ENCODE measurements at places on chromosomes 7 and 10.
A peak's percentile ranks its signal among the peaks of the same experiment; 100 is the strongest.

GRCh38 chr7:25911738-25912607, 240.0 kb upstream of the NFE2L3 start:
- no peak for DNase-seq
- H3K27me3 ChIP-seq, result peaks cover 7% of the 10 kb centered on the region
- no peak overlapping the region for H3K4me3 ChIP-seq
- no peak overlapping the region for H3K27ac ChIP-seq
- no peaks in the 10 kb centered on the region for H3K36me3 ChIP-seq

DNA sequence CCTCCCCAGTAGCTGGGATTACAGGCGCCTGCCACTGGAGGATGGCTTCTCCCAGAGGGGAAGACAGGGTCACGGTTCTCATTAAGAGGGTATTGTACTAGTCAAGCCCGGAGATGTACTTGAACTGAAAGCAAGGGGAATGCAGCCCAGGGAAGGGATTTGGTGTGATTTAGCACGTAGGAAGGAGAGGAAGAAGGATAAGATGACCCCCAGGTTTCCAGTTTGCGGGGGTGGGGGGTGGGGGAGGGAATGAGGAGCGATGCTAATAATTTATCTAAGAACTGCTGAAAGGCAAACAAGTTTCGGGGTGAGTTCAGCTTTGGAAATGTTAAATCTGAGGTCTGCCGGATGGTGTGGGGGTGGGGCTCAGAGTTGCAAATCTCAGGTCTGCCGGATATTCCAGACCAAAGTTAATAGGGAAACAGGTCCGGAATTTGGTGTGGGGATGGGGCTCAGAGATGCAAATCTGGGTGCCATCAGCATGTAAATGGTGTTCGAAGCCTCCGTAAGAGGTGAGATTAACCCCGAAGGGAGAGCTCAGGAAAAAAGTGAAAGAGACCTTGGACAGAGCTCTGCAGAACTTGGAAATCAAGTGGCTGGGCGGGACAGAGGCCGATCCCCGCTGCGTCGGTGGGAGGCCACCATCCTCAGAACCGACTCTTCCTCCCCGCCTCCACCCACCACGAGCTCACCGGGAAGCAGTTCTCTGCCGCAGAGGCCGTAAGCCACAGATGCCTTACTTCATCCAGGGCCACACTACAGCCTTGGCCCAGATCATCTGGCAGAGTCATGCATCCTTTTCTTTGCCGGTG, 1.6 kb upstream of the SEPHS1 start:
- H3K27ac ChIP-seq, result peak overlapping the region; percentile 92
- H3K4me1 ChIP-seq, result peaks cover 36% of the 10 kb centered on the region
- H3K27me3 ChIP-seq, result peaks cover 33% of the 10 kb centered on the region

GRCh38 chr10:102152545-102152890, 329 bp downstream of the NOLC1 start:
- H3K27me3 ChIP-seq, result no peaks in the 10 kb centered on the region
- H3K4me3 ChIP-seq, result peak overlapping the region; percentile 98
- peaks cover 19% of the 10 kb centered on the region for H3K4me1 ChIP-seq
- peak overlapping the region; percentile 99 for H3K27ac ChIP-seq

DNA sequence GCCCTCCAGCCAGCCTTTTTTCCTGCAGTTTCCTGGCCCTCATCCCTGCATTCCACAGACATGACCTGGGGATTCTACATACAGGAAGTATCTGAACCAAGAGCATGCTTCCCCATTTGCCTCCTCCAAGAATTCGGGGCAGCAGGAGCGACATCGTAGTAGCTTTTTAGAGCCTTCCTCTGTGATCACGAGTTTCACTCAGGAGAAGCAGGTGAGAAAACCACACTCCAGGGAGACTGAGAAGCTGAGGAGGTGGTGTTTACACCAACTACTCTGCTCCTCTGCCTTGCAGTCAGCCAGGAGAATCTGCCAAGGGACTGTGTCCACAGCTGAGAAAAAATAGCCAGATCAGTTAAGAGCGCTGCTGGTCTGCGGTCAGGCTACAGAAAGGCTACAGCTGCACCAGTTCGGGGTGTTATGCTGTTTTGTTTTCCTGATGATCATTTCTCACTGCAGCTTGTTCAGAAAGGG, 54.1 kb downstream of the HSPA12A start:
- H3K27me3 ChIP-seq, result no peaks in the 10 kb centered on the region
- H3K4me1 ChIP-seq, result peaks cover 26% of the 10 kb centered on the region
- H3K27ac ChIP-seq, result peak overlapping the region; percentile 59
- no peak overlapping the region for H3K4me3 ChIP-seq
- DNase-seq, result no peak

DNA sequence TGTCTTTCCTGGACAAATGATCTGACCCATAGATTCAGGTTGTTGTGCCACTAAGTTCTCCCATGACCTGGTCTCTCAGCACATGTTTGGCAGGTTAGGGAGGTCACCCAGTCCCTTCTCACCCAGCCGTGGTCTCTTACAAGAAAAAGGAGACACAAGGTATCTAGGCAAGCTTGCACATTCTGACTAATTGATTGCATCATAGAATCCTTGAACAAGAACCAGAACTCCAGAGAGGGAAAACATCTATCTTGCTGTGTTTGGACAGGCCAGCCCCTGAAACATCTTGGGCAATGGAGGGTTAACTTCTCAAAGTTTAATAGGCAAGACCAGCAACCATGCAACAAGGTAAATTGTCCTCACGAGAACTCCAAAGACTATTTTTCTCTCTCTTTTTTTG, 8.5 kb upstream of the HK1 start:
- no peaks in the 10 kb centered on the region for H3K4me1 ChIP-seq
- no peaks in the 10 kb centered on the region for H3K36me3 ChIP-seq
- H3K4me3 ChIP-seq, result no peak overlapping the region
- no peak overlapping the region for H3K27ac ChIP-seq
- DNase-seq, result no peak

DNA sequence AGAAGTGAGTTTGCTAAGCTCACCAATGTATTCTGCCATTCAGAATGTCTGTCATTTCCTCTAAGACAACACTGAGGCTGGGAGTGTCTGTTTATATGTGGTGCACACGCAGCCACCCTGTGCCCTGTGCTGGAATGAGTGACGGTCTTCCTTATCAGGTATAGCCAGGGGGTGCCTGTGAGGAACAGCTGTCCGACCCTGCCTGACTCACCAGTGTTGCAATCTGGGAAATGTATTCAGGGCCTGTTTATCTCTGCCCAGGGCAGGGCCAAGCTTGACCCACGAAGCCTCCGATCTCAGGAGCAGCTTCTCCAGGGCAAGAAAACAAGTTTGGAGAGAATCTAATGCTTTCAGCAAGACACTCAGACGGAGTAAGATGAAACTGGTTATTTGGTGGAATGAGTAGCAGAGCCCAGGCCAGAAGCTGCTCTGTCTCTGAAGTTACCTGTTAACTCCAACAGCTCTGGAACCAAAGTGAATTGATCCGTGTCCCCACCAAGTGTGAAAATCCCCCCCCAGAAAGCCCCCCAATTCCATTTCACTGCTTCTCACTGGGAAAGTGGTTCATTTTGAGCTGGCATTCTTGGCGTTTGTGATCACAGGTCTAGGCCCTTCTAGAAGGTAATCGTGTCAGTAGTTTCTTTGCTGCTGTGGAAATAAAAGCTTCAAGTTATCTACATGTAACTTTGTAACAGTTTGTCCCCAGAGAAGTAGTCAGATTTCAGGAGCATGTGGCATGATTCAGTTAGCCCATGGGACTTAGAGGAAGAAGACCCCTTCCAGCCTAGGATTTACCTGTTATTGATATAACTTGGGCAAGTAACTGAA, 6.1 kb upstream of the UBE2H start:
- H3K27me3 ChIP-seq, result no peaks in the 10 kb centered on the region
- H3K27ac ChIP-seq, result peak overlapping the region; percentile 85
- H3K4me1 ChIP-seq, result peaks cover 22% of the 10 kb centered on the region
- H3K36me3 ChIP-seq, result no peaks in the 10 kb centered on the region
- no peak for DNase-seq

- peaks cover 31% of the 10 kb centered on the region for H3K4me1 ChIP-seq
- no peaks in the 10 kb centered on the region for H3K36me3 ChIP-seq
- no peak for DNase-seq
- H3K4me3 ChIP-seq, result no peak overlapping the region
- H3K27me3 ChIP-seq, result peaks cover 3% of the 10 kb centered on the region
These were observed 429.8 kb upstream of the CELF2 start for GRCh38 chr10:10587744-10588393.

GRCh38 chr7:115054478-115055065, 132.7 kb downstream of the MDFIC start:
- no peak overlapping the region for H3K4me3 ChIP-seq
- no peak for DNase-seq
- no peak overlapping the region for H3K27ac ChIP-seq

DNA sequence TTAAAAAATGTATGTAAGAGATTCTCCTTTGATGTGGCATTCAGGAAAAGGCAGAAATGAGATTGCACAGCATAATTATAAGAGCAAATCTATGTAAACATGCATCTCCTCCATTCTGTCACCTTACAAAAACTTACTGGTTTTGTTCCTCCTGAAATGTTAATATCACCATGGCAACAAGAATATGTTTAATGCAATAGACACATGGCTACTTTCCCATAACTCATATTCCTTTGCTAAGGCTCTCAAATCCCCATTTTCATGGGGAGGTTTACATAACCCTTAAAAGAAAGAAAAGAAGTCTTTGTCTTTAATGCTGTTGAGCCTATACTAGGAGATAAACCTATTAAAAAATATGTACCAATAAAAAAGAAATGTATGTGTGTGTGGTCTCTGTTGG, 136.2 kb downstream of the ANK3 start:
- H3K4me3 ChIP-seq, result no peak overlapping the region
- no peak overlapping the region for H3K27ac ChIP-seq
- DNase-seq, result no peak
- peaks cover 4% of the 10 kb centered on the region for H3K36me3 ChIP-seq
- H3K27me3 ChIP-seq, result no peaks in the 10 kb centered on the region

DNA sequence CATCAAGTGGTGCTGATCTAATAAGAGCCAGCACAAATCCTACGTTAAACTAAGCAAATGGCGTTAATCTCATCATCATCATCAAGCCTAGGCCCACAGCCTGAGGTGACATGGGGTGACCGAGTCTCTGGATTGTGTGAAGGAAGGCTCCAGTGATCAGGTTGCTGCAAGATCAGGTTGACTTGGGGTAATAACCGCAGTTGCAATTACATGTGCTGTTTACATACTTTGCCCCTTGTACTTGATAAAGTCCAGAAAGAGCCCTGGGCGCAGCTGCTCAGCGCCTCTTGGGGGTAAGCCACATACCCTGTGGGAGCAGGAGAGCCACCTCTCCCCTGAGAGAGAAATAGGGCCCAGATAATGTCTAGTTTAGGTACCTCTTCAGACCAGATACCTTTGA, 228.1 kb downstream of the WDR11 start:
- DNase-seq, result no peak
- no peaks in the 10 kb centered on the region for H3K27me3 ChIP-seq
- peak overlapping the region; percentile 93 for H3K27ac ChIP-seq
- H3K4me3 ChIP-seq, result no peak overlapping the region
- peaks cover 59% of the 10 kb centered on the region for H3K4me1 ChIP-seq

GRCh38 chr10:8052956-8053445, 1.5 kb upstream of the GATA3 start:
- no peak for DNase-seq
- H3K36me3 ChIP-seq, result peaks cover 9% of the 10 kb centered on the region
- peaks cover 45% of the 10 kb centered on the region for H3K4me1 ChIP-seq
- peak overlapping the region; percentile 88 for H3K4me3 ChIP-seq

GRCh38 chr10:97550336-97551149, 22.0 kb upstream of the ANKRD2 start:
- no peaks in the 10 kb centered on the region for H3K36me3 ChIP-seq
- no peak overlapping the region for H3K4me3 ChIP-seq
- DNase-seq, result no peak
- no peaks in the 10 kb centered on the region for H3K27me3 ChIP-seq
- H3K4me1 ChIP-seq, result peaks cover 36% of the 10 kb centered on the region
- H3K27ac ChIP-seq, result peak overlapping the region; percentile 94

- H3K27ac ChIP-seq, result peak overlapping the region; percentile 41
- no peak overlapping the region for H3K4me3 ChIP-seq
- peaks cover 1% of the 10 kb centered on the region for H3K36me3 ChIP-seq
- DNase-seq, result no peak
These were observed 9.6 kb downstream of the TPK1 start for GRCh38 chr7:144826208-144826607.

GRCh38 chr10:676178-676577, 13.3 kb downstream of the DIP2C start:
- no peaks in the 10 kb centered on the region for H3K4me1 ChIP-seq
- H3K36me3 ChIP-seq, result peaks cover 9% of the 10 kb centered on the region
- no peak for DNase-seq
- no peak overlapping the region for H3K27ac ChIP-seq
- no peak overlapping the region for H3K4me3 ChIP-seq
- no peaks in the 10 kb centered on the region for H3K27me3 ChIP-seq

- DNase-seq, result no peak
- H3K4me1 ChIP-seq, result peaks cover 9% of the 10 kb centered on the region
- H3K27me3 ChIP-seq, result no peaks in the 10 kb centered on the region
- no peak overlapping the region for H3K27ac ChIP-seq
- H3K36me3 ChIP-seq, result peaks cover 2% of the 10 kb centered on the region
These were observed 91.3 kb downstream of the CD36 start for GRCh38 chr7:80729591-80730320.

GRCh38 chr7:157434701-157435100, 97.9 kb downstream of the DNAJB6 start:
- no peak for DNase-seq
- peaks cover 9% of the 10 kb centered on the region for H3K27me3 ChIP-seq
- H3K4me3 ChIP-seq, result no peak overlapping the region
- H3K27ac ChIP-seq, result no peak overlapping the region

DNA sequence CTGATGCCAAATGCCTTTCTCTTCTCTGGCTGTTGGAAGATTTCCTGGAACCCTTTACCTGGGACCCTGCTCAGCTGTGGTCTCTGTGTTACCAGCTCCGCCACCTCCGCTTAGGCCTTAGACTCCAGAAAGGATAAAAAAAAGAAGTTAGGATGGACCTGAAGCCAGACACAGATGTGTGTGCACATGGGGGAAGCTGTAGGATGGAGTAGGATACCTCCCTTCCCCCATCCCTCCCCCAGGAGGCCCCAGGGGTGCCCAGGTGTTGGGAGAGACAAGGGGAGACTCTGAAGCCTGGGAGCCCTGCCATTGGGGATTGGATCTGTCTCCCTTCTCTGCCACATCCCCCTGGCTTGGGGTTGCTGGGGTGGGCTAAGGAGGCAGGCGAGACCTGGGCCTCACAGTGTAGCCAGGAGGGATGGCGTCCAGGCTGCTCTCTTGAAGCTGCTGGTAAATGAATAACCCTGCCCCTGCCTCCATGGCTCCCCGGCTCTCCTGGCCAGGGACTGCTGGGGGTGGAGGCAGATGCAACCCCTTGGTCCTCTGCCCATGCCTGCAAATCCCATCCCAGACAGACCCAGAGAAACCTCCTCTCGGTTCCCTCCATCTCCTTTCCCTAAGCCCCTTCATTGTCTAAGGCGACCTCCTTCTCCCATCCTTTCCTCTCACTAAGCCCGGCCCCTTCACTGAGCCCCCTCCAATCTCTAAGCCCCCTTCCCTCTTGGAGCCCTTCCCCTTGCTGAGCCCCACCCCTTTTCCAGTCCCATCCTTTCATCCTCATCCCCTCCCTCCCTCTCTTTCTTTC, 8.0 kb downstream of the CLDN3 start:
- H3K36me3 ChIP-seq, result no peaks in the 10 kb centered on the region
- H3K4me1 ChIP-seq, result no peaks in the 10 kb centered on the region
- DNase-seq, result no peak
- H3K27ac ChIP-seq, result no peak overlapping the region

Measured in mesothelial cell of epicardium (in vitro differentiated cells).